ENCODE measurements at places on chromosomes 6 and 20. TPM values are rescaled to one million over a fixed set of nuclear protein-coding genes. Genes with fewer than 3 reads are reported as not detected.

- no peak for DNase-seq
These were observed 1.6 kb downstream of the TRDN start for GRCh38 chr6:123635144-123635543.

DNA sequence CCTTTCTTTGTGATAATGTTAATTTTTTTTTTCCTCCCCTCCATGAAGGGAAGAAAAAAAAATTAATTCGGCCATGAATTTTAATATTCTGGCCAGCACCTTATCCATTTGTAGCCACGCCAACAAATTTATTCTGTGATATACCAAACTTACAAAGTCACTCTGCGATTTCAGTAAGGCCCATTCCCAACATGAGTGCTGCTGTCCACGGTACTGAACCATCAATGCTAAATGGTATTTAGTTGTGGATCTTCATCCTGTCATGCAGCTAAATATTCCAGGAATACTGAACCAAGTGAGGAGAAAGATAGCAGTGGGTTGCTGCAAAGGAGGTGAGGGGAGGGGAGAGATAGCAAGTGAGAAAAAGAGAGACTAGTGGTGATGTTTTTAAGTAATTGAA, 19.5 kb upstream of the RSPH4A start:
- no peak for DNase-seq

- DNase-seq = no peak
These were observed 29.8 kb upstream of the SEC63 start for GRCh38 chr6:107987805-107988204.

- no peak for DNase-seq
These were observed 187.9 kb upstream of the ECI2 start for GRCh38 chr6:4323322-4323721.

- DNase-seq = no peak
These were observed 837.3 kb downstream of the DHX35 start for GRCh38 chr20:39799366-39799965.

DNA sequence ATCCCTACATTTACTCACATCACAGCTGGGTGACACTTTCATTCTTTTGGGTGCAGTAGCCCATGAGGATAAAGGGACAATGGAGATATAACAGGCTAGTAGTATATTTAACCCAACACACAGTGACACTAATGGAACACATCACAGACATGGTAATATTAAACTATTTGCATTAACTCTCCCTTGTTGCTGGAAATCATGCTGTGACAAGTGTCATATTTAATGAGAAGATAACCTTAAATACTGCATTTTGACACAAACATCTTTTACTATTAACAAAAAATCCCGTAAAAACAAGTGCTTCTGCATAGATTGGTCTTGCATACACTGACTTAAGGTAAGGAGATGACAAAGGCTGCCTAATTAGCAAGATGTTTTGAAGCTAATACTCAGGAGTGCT, 45.5 kb downstream of the CNR1 start:
- DNase-seq = no peak

GRCh38 chr20:47126709-47127108, 229.8 kb downstream of the ZMYND8 start:
- no peak for DNase-seq

GRCh38 chr6:118761645-118762044, 110.3 kb upstream of the CEP85L start:
- no peak for DNase-seq

GRCh38 chr6:79756496-79756895, 125.4 kb downstream of the SH3BGRL2 start:
- no peak for DNase-seq

Gene CDYL
- 76.4 TPM for total RNA-seq

DNA sequence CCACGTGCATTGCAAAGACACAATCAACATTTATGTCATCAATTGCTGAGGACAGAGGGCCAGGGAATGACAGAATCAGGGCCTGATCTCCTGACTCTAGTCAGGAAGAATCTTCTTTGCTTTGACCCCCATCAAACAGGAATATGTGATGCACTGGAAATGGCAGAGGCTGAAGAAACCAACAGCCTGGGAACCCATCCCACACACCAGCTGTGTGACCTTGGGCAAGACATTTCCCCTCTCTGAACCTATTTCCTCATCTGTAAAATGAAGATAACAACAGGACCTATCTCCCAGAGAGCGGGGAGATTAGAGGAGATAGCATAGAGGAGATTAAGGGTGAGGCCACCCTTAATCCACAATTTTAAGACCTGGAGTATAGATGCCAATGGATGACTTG, 1.5 kb downstream of the HNF4A start:
- DNase-seq = no peak

DNA sequence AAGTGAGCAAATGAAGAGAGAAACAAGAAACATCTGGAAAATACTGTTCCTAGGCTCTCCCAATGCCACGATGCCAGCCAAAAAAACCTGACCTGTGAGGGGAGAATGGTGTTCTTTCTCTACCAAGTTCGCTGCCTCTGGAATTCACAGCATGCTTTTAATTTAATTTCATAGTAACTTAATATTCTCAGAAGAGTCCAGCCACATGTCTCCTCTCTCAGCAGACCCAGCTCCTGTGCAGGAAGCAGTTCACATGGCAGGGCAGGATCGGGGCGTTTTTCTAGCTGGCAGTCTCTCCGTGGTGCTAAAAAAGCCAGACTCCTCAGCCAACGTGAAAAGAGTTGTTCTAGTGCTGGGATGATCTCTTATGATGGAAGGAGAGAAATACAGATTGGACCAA, 57.5 kb downstream of the BFSP1 start:
- no peak for DNase-seq

- DNase-seq = no peak
These were observed 99.7 kb downstream of the IRF4 start for GRCh38 chr6:491233-491632.

GRCh38 chr6:72822023-72822422, 200.2 kb downstream of the KCNQ5 start:
- DNase-seq = no peak

Gene COX4I2
- total RNA-seq = not detected

Gene HLA-DQA2
- 3.3 TPM for total RNA-seq

DNA sequence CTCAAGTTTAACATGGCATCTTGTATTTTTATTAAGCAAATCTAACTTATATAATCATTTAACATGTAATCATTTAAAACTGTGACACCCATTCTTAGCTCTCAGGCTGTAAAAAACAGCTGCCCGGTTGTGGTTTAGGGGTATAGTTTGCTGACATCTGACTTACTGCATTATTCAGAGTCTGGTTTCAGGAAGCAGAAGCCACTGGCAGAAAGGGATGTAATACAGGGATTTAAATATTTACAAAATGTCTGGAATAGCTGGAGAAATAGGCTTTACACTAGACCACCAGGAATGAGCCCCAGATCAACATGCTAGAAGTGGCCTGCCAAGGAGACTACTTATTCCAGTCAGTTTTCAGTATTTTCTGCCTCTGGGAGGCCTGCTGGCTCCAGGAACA, 421.1 kb downstream of the CD109 start:
- DNase-seq = no peak

- no peak for DNase-seq
These were observed 43.7 kb downstream of the THEMIS start for GRCh38 chr6:127857051-127857637.

Gene GPX6
- total RNA-seq = not detected

Gene TAP2
- total RNA-seq = 132 TPM

Gene ABCC10
- total RNA-seq = 31.1 TPM

GRCh38 chr6:80522576-80522975, 416.1 kb downstream of the BCKDHB start:
- no peak for DNase-seq

DNA sequence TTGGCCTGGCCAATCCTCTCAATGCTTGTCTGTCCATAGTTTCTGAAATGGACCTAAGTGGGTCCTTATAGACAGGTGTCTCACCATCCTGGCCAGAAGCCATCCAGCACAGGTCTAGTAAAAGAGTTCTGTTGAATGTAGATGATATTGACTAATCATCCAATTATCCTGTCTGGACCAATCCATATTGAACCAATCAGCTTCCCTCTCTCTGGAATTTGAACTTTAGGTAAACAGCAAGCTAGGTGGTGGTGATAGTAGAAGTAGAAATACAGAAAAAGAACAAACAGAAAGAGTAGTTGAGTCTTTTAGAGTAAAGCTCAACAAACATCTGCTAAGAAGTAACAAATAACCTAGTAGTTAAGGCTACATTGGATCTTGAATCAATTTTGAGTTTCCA, 9.5 kb upstream of the PNRC1 start:
- DNase-seq = no peak

Gene ARMH2
- not detected for total RNA-seq

DNA sequence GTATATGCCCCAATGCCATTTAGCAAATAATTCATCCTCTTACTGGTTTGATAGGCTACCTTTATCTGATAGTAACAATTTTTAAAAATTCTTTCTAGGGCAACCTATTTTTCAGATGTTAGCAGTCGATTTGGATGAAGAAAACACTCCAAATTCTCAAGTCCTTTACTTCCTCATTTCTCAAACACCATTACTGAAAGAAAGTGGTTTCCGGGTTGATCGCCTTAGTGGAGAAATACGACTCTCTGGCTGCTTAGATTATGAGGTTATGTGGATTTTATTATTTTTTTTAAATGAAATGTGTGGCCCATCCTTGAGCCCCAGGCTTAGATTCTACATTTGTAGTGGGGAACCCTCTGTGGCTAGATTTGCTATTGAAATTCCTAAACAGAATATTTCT, 26.3 kb downstream of the CDH26 start:
- peak; percentile 6 for DNase-seq

DNA sequence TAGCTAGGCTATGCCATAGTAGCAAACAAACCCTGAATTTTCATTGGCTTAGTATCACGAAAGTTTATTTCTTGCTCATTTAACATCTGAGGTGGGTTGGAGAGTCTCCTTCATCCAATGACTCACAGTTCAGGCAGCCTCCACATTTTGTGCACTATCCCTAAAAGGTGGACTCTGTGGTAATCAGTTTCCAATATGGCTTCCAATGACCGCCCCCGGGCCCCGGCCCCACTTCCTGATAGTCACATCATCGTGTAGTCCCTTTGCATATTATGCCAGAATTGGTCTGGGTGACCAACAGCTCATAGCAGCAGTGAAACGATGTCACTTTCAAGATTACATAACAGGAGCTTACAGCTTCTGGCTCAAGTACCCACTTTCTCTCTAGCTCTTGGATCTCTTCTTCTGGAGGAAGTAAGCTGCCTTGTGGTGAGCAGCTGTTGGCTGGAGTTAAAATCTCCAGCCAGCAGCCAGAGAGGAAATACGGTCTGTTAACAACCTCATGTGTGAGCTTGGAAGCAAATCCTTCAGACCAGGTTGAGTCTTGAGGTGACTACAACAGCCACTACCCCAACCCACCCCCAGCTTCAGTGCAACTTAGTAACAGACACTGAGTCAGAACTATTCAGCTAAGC, 7.8 kb downstream of the HCRTR2 start:
- DNase-seq = no peak

- no peak for DNase-seq
These were observed 445 bp downstream of the RAB32 start for GRCh38 chr6:146543940-146544615.

DNA sequence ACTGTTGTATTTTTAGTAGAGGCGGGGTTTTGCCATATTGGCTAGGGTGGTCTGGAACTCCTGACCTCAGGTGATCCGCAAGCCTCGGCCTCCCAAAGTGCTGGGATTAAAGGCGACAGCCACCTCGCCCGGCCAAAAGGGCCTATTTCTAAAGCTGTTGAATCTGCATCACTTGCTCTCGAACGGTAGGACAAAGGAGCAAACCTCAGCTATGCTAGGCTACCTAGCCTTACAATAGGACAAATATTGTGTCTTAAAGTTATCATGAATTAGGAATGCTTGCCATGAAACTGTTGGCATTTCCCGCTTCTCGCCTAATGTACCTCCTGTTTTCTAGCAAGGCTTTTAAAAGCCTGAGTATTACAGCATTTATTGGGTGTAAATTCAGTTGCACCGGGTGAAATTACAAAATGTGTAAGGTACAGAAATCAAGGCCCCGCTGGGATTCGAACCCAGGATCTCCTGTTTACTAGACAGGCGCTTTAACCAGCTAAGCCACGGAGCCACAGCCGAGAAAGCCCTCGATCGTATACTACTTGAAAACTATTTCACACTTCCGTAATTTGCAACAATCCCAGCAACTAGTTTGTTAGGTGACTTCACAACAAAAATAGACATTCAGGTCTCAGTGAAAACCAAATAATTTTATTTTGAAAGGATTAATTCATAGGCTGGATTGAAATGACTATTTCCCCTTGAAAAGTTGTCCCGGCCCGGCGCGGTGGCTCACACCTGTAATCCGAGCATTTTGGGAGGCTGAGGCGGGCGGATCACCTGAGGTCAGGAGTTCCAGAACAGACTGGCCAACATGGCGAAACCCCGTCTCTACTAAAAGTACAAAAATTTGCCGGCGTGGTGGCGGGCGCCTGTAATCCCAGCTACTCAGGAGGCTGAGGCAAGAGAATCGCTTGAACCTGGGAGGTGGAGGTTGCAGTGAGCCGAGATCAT, 211.6 kb upstream of the ZNF184 start:
- DNase-seq = peak; percentile 28

Gene TSPO2
- total RNA-seq = not detected

Gene GPR63
- 1.6 TPM for total RNA-seq

DNA sequence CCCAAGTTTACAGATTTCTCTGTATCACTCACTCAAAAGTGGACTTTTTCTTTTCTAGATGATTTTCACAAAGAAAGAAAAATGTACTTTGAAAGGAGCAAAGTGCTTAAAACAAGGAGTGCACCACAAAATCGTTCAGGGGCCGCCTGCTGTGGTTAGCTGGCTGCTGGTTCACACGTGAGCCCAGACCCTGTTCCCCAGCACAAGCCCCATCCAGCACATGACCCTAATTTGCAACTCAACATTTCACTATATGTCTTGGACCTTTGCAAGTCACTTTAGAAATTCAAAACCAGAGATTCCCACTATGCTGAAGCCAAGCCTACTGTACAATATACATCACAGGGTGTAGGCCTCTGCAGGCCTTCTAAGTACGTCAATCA, 95.5 kb upstream of the NHSL1 start:
- DNase-seq = no peak

GRCh38 chr6:81909981-81910900, 157.8 kb upstream of the TENT5A start:
- no peak for DNase-seq

DNA sequence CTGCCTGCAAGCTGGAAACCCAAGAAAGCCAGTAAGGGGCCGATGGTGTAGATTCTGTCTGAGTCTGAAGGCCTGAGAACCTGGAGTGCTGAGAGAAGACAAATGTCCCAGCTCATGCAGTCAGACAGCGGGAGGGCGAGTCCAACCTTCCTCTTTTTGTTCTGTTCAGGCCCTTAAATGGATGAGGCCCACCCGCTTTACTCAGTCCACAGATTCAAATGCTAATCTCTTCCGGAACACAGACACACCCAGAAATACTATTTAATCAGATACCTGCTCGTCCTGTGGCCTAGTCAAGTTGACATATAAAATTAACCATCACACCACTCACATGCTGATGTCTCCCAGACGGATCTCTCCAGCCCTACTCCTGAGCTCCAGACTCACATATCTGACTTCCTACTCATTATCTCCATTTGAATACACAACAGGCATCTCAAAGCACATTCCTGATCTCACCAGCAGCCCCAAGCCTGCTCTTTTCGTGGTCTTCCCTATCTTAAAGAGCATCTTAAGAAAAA, 26.7 kb upstream of the SRC start:
- no peak for DNase-seq

Gene CCN6
- not detected for total RNA-seq

All from OCI-LY7 (cell line).